ENCODE measurements at places on chromosomes 6 and 20.

- no peaks in the 10 kb centered on the region for H3K4me1 ChIP-seq
- no peak overlapping the region for H3K27ac ChIP-seq
- DNase-seq = peak; percentile 14
- no peaks in the 10 kb centered on the region for H3K36me3 ChIP-seq
Observed at GRCh38 chr6:20092071-20092566, 120.2 kb downstream of the MBOAT1 start.

DNA sequence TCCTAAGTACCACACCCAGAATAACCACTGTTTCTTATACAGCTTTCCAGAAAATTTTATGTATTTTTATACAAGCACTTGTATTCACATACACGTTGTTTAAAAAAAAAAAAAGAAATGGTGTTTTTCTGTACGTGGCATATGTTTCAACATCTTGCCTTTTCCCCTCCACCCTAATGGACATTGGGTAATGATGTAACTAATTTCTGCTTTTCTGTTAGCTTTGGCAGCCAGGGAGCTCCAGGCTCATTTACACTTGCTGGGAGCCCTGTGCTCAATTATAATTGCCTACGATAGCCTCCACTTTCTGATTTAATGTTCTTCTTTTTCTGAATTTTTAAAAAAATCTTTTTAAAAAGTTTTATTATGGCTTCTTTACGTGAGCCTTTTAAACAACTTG, 352.4 kb downstream of the UTRN start:
- no peaks in the 10 kb centered on the region for H3K36me3 ChIP-seq
- DNase-seq = no peak
- H3K27ac ChIP-seq = no peak overlapping the region
- peaks cover 1% of the 10 kb centered on the region for H3K27me3 ChIP-seq
- no peak overlapping the region for H3K4me3 ChIP-seq

GRCh38 chr6:34143884-34144580, 1.9 kb downstream of the GRM4 start:
- DNase-seq = no peak
- no peak overlapping the region for H3K27ac ChIP-seq
- H3K4me3 ChIP-seq = no peak overlapping the region
- peaks cover 15% of the 10 kb centered on the region for H3K4me1 ChIP-seq

DNA sequence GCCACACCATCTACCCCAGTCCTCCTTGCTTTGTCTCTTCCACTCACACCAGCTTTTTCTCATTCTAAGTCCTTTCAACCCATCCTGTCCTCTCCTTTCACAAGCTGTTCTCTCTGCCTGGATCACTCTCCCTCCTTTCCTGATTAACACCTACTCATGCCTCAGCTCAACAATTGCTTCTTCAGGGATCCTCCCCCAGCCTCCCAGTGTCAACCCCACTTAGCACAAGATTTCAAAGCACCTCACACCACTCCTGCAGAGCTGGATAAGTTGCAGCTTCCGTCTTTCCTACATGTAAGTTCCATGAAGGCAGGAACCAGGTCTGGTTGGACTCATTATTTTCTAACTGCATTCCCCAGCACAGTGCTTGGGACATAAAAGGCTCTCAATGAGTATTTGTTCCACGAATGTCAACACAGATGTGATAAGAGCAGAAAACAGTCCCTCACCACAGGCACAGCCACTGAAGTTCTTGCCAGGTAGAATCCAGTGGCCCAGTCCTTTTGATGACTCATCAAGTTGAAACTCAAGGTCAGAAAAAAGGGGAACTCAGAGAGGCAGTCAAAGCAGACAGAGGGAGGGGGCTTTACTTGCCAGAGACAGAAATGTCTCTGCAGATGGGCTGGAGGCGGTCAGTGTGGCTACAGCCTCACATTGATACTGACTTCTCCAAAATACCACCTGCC, 193.4 kb upstream of the PRDM1 start:
- no peak overlapping the region for H3K4me3 ChIP-seq
- no peaks in the 10 kb centered on the region for H3K36me3 ChIP-seq
- peaks cover 5% of the 10 kb centered on the region for H3K27me3 ChIP-seq
- H3K27ac ChIP-seq = no peak overlapping the region
- DNase-seq = no peak

DNA sequence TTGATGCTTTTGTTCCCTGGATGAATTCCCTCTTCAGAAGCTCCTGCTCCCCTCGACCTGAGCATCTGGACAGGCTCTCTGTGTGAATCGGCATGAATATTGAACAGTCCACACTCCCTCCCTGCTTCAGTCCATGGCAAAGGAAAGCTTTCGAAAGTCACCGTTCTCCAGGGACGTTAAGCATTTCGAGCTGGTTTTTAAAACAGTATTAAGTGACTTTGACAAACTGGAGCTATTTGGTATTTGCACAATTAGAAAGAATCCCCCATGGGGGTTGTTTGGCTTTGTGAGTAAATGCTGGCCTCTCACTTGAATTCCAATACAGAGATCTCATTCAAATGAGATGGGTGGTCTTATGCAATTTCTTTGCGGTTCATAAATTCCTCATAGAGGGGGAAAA, 85.3 kb upstream of the TIAM2 start:
- H3K27ac ChIP-seq = no peak overlapping the region
- no peaks in the 10 kb centered on the region for H3K27me3 ChIP-seq

DNA sequence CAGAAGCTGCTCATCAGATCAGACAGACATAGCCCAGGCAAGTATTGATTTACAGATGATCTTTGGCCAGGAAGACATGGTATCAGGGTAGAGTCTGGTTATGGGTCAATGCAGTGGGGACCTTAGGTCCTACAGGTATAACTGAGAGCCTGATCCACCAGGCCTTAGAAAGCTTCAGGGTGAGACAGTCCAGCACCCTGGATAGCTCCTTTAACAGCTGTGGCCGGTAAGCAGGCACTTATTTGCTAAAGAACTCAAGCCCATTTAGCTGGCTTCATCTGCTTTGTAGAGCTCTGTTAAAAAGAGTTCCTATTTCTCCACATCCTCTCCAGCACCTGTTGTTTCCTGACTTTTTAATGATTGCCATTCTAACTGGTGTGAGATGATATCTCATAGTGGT, 39.6 kb downstream of the ESR1 start:
- no peak for DNase-seq
- no peak overlapping the region for H3K4me3 ChIP-seq
- H3K4me1 ChIP-seq = no peaks in the 10 kb centered on the region
- no peaks in the 10 kb centered on the region for H3K36me3 ChIP-seq

DNA sequence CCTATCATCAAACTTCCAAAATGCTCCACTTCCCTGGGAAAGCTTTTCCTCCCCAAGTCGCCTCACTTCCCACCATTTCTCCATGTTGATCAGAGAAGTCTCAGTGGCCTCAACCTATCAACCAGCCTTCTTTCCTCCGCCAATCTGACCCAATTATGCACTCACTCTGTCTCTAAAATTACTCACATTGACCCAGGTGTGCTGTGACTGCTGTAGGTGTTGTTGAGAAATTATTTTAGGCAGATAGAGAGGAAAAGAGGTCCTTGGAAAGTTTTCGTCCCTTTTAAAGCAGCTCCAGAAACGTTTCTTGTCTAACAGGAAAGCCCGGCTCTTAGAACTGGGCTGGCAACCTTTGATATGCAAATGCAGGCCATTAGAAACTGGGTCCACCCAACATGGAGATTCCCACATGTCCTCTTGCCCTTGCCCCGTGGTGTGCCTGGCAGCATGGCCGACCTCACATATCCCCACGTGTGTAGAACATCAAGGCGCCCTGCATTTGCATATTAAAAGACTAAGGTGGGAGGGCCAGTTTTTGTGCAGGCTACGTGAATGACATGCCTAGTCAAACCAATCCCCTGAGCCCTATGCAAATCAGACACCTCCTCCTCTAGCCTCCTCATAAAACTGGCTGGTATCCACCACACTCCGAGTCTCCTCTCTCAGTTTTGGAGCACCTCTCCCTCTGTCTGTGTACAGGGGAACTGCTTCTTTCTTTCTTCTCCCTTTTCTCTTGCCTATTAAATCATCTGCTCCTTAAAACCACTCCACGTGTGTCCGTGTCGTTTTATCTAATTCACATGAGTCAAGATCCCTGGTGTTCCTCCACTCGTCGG, 12.9 kb downstream of the IPCEF1 start:
- no peak for DNase-seq
- H3K36me3 ChIP-seq = no peaks in the 10 kb centered on the region
- peaks cover 5% of the 10 kb centered on the region for H3K27me3 ChIP-seq
- no peak overlapping the region for H3K4me3 ChIP-seq
- H3K4me1 ChIP-seq = no peaks in the 10 kb centered on the region
- H3K27ac ChIP-seq = no peak overlapping the region

DNA sequence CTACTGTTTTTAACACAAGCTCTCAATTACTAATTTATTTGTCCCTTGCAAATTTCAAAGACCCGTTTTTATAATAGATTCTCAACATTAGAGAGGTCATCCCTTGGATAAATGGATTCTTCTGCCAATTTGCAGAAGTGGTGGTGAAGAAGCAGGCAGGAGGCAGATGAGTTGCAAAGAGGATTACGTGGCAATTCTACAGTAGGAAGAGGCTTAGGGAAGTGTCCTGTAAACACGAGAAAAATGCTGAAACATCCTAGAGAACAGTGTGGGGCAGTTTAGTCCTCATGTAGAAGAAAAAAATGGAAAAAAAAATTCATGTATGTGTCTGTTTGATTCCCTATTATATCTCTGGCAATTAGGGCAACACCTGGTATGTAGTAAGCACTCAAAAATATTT, 87.6 kb downstream of the BMP2 start:
- DNase-seq = no peak
- no peaks in the 10 kb centered on the region for H3K4me1 ChIP-seq
- no peak overlapping the region for H3K27ac ChIP-seq
- no peaks in the 10 kb centered on the region for H3K27me3 ChIP-seq
- no peak overlapping the region for H3K4me3 ChIP-seq

DNA sequence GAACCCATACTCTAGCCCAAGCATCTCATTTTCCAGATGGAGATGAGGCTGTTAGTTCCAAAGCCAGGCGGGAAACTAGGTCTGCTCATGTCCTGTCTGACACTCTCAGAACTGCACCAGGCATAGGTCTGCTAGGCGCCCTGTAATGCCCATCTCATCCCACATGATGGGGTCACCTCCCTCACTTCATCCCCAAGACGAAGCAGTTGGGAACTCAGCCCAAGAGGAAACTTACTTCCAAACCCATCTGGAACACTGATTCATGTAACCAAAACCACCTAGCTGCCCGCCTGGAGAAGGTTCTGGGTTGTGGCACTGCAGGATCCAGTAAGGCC, 119.4 kb upstream of the PRND start:
- H3K4me1 ChIP-seq = no peaks in the 10 kb centered on the region
- peaks cover 14% of the 10 kb centered on the region for H3K27me3 ChIP-seq
- no peak for DNase-seq
- H3K36me3 ChIP-seq = no peaks in the 10 kb centered on the region
- no peak overlapping the region for H3K4me3 ChIP-seq

GRCh38 chr6:23637296-23637695, 488.7 kb upstream of the NRSN1 start:
- H3K27me3 ChIP-seq = no peaks in the 10 kb centered on the region
- H3K27ac ChIP-seq = no peak overlapping the region
- H3K36me3 ChIP-seq = no peaks in the 10 kb centered on the region
- no peaks in the 10 kb centered on the region for H3K4me1 ChIP-seq

DNA sequence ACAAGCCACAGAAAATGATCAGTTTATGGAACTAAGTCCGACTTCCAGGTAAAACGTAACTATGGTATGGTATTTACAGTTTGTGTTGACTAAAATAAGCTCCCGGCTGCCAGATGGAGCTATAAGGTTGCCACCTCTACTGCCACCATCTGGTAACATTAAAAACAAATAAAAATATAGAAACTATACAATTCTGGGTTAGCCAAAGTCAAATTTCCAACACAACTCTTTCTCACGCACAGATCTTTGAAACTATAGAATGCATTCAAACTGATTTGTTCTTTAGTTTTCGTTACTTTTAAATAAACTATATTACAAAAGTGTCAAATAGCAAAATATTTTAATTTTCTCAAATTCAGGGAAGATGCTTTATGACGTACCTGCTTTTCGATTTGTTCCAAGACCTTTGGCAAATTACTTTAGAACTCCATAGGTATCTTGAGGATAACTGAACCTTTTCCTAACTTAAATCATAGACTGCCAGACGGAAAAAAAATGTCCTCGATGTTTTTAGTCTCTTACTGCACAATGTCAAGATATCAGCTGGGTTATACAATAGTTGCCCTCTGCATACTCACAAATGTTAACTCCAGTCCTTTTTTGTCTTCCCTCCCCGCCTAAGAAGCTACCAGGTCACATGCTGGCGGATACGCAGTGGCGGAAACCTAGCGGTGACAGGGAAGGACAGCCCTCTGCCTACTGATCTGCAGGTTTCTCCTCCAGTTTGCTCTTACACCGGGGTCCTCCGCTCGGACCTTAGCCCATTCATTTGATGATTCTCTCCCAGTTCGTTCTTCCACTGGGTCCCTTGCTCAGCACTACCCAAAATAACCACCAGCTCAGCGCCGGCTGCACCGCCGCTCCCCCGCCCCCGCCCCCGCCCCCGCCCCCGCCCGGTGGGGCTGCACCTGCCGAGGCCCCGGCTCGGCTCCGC, 888 bp downstream of the SLC17A5 start:
- peaks cover 37% of the 10 kb centered on the region for H3K4me1 ChIP-seq
- peak; percentile 62 for DNase-seq
- H3K36me3 ChIP-seq = peaks cover 9% of the 10 kb centered on the region
- H3K27ac ChIP-seq = peak overlapping the region; percentile 94

DNA sequence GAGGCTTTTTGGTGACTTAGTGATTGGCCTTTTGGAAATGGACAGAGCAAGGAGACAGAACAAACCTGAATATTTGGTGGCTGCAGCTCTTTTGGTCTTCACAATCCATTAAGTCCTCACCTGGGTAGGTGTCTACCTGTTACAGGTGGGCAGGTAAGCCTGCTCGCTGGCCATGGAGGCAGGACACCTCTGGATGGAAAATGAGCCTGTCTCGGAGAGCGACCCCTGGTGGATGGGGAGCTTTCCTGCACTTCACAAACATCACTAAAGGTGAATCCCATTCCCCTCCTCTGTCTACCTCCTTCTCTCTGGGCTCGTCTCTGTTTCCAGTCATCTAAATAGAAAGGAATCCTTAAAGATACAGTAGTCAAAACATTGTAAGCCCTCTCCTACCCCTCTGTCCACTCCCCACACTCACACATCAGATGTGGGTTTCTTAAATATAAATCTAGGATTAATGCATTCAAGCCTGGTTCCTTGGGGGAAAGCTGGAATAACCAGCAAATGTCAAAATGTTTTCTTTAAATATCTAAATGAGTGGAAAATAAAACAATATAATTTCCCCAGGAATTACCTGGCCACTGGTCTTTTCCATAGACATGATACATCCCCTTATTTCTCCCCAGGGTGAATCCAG, 304.9 kb downstream of the CDH26 start:
- no peaks in the 10 kb centered on the region for H3K36me3 ChIP-seq
- H3K4me3 ChIP-seq = no peak overlapping the region
- no peaks in the 10 kb centered on the region for H3K27me3 ChIP-seq
- no peaks in the 10 kb centered on the region for H3K4me1 ChIP-seq

DNA sequence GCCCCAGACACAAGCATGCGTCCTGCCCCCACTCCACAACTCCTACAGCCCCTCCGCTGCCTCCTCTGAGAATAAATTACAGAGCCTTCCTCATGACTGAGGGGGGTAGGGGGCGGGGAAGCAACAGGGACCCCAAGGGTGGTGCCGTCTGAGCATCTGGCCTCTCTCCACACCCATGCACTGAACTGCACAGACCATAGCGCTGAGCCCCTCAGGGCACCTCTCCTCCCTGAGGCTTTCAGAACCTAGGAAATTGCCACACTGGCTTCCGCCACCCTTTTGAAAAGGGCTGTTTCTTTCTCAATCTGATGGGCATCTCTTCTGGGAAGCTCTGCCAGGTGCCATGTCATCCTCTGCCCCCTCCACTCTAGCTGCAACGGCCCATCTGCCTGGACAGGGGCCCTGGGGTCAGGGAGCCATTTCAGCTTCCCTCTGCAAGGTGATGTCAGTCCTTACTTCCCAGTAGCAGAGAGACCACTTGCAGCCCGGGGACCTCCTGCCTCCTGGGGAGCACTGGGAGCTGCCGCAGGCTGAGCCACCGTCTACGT, 2.5 kb downstream of the CST7 start:
- H3K4me1 ChIP-seq = peaks cover 82% of the 10 kb centered on the region
- DNase-seq = no peak
- peak overlapping the region; percentile 99 for H3K27ac ChIP-seq
- H3K36me3 ChIP-seq = peaks cover 35% of the 10 kb centered on the region
